ENCODE measurements at places on chromosomes 12 and 14. TPM values are rescaled to one million over a fixed set of nuclear protein-coding genes. Genes with fewer than 3 reads are reported as not detected.

DNA sequence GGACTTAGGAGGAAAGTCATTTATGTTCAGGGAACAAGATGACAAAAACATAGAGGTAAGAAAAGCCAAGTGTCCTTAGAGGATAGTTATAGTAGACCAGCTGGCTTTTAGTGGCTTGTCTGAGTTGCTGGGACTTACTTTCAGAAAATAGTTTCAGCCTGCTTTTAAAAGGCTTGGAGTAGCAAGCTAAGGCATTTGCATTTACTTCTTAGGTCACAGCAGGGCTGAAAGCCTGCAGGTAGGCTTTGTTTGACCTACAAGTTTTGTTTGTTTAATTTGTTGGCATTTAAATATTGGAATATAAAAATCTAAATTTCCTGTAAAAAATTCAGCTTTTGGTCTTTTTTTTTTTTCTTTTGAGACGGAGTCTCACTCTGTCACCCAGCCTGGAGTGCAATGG lies 5.1 kb downstream of the ACSS3 start:
- DNase-seq = no peak

DNA sequence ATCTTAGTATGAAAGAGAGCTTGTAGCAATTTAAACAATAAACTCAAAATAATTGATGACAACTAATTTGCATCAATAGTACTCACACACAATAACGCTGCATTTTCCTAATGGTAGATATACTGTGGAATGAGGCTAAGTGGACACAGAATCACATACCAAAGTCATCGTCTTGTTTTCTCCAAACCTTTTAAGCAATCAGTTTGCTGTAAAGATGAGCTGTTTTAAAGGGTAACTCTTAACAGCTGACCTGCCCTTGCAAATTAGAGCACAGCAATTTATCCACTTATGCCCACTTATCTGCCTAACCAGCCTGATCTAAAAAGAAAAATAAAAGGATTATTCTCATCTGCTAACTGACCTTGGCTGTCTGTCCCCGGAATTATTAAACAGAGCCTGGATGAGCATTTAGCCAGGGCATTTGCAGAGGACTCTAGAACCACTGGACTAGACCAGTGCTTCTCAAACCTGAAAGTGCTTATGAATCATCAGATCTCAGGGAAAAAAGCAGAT lies 174.3 kb upstream of the BCL2L14 start:
- no peak for DNase-seq

GRCh38 chr14:21168055-21168454 lies 12.2 kb upstream of the OR5AU1 start:
- DNase-seq = no peak

DNA sequence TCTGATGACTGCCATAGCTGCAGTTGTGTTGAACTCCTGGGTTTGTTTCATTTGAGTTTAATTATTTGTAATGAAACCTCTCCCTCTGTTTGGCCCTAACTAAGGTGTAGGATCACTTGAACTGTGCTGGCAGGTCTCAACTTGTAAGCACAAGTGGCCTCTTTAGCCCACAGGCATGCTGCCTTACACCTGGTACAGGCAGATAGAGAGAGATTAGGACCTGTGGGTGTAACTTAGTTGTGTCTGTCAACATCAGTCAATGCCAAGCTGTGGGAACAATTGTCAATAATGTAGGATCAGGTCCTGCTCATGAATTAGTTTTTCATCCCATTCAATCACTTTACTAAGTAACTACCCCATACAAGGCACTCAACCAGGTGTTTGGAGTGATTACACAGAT lies 263.0 kb upstream of the G2E3 start:
- no peak for DNase-seq

GLIPR1L2 gene
- 1.8 TPM for polyA plus RNA-seq

GRCh38 chr12:6753772-6754356 lies 923 bp upstream of the MLF2 start:
- no peak for DNase-seq

DNA sequence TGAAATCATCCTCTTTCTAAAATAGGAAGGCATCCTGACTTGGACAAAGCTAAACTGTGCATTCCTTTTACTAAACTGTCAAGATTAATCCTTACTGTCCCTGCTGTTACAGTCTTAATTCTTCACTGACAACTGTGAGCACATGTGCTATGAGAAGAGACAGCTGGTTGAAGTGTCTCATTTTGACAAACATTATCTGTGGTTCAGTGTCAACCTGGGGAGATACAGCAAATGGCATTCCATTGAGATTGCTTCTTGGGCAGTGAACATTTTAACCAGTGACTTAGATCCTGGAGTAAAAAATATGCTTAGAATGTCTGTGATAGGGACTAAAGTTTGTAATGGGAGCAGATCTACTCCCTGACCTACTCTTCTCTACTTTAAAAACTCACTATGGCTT lies 552.6 kb upstream of the ATP2B1 start:
- DNase-seq = no peak

- no peak for DNase-seq
Measured at GRCh38 chr14:79584679-79585078, 626.6 kb downstream of the DIO2 start.

ELK3 gene
- polyA plus RNA-seq = 22.1 TPM

PTGER2 gene
- 23.4 TPM for polyA plus RNA-seq

GRCh38 chr12:69639400-69640016 lies 28.8 kb upstream of the LRRC10 start:
- DNase-seq = peak; percentile 10

DNA sequence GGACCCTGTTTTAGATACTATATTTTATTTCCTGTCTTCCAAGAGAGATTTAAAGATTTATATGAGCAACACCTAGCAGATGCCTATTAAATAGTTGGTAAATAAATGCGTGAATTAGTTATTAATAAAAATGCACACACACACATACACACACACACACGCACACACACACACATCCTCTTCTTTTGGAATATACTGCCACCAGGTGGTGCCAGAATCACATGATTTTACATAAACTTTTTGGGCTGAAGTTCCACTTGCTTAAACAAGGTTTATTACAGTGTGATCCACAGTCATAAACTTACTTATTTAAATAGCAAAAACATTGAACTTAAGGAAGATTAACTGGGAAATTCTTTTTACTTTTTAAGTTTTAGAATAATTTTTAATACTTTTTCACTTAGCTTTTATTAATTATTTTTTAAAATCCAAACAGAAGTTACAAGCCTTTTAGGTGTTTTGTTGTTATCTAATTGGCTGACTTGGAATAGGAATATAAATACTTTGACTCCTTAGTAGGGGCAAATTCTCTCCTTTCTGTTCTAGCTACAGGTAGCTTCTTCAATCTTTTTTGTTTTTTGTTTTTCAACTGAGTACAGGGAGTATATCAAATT lies 17.5 kb downstream of the RAD51B start:
- no peak for DNase-seq

PPP1R36 gene
- polyA plus RNA-seq = not detected

GRCh38 chr12:25054783-25055144 lies 105.9 kb upstream of the BCAT1 start:
- DNase-seq = no peak

- no peak for DNase-seq
Measured at GRCh38 chr12:63440048-63440447, 228.2 kb downstream of the DPY19L2 start.

GRCh38 chr14:64812412-64812811 lies 67.3 kb downstream of the SPTB start:
- peak; percentile 9 for DNase-seq

DHH gene
- polyA plus RNA-seq = not detected

SYCP3 gene
- polyA plus RNA-seq = 0.23 TPM

DNA sequence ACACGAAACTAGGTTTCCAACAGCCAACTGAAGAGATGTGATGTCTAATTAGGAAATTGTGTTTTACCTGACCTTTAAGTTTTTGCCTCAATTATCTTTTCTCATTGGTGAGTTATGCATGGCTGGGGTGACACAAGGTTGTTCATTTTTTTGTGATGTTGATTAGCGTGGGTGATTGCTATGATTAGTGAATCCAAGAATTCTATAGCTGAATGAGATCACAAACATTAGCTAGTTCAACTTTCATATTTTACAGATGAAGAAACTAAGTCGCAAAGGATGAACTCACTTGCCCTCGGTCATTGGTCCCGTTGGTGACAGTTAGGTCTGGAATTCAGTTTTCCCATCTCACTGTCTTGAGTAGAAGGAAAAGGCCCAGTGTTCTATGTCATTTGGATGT lies 32.6 kb upstream of the LMNTD1 start:
- DNase-seq = no peak

- no peak for DNase-seq
Measured at GRCh38 chr14:75811136-75811829, 150.2 kb downstream of the TTLL5 start.

GRCh38 chr12:111431772-111432171 lies 26.0 kb downstream of the SH2B3 start:
- no peak for DNase-seq

DNA sequence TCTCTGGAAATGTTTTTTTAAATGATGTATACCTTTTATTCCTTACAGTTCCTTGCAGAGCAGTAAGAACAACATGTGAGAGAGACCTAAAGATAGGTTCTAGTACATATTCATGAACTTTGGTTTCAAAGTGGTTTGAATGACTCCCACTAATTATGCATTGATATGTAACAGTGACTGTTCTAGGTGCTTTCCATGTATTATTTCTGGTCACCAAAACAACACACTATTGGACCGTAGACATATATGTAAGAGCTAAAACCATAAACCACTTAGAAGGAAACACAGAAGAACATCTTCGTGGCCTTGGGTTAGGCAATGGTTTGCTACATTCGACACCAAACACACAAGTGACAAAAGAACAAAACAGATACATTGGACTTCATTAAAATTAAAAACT lies 37.9 kb downstream of the SOX5 start:
- DNase-seq = no peak

DNA sequence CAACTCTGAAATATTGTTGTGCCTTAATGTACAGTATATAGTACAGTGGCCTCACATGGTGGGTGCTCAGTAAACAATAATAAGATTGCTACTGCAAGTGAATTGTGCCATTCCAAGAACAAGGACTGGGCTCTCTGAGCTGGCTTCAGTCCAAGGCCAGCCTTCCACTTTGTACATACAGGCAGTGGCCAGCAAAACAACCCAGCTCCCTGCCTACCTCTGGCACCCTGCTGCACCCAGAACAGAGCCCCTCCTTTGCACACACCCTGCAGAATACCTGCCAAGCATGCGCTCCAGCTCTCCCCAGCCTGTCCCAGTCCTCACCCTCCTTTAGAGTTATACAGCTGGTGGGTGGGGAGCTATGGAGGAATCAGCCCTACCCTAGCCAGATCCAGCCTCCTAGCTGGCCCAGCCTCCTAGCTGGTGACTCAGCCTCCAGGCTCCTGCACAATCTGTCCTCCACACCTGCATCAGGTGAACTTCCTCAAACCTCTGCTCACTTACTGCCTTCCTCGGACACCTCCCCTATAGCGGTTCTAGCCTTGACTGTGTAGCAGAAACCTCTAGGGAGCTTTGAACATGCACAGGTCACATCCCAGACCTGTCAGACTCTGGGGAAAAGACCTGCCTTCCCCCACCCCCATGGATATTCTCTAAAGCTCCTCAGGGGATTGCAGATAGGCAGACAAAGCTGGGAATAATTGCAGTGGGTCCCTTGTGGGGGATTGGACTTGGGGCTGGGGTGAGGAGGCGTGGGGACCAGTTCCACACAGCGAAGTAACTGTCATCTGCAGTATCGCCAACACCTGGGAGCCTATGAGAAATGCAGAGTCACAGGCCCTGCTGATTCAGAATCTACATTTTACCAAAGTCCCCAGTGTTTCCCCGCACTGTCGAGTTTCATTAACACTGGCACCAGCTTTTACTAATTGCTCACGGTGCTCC lies 17.9 kb downstream of the ZDHHC22 start:
- DNase-seq = no peak
